ENCODE measurements at places on chromosomes 12 and 14. TPM values are rescaled to one million over a fixed set of nuclear protein-coding genes. Genes with fewer than 3 reads are reported as not detected.

The ZNF605 gene
- total RNA-seq: 18.1 TPM

The ANO4 gene
- total RNA-seq: 2.0 TPM

The FGF23 gene
- not detected for total RNA-seq

The KERA gene
- 0.26 TPM for total RNA-seq

The FSCB gene
- total RNA-seq: not detected

The KRT73 gene
- total RNA-seq: not detected

The CCDC175 gene
- total RNA-seq: not detected

The KCNK10 gene
- total RNA-seq: not detected

The USP44 gene
- 13.4 TPM for total RNA-seq

GRCh38 chr12:20189767-20190166, 178.6 kb upstream of the PDE3A start:
- no peaks in the 10 kb centered on the region for H3K4me1 ChIP-seq
- H3K27me3 ChIP-seq: no peaks in the 10 kb centered on the region
- H3K27ac ChIP-seq: no peak overlapping the region
- no peak for DNase-seq

- no peaks in the 10 kb centered on the region for H3K4me1 ChIP-seq
- no peak for DNase-seq
- H3K27me3 ChIP-seq: no peaks in the 10 kb centered on the region
- H3K36me3 ChIP-seq: no peaks in the 10 kb centered on the region
Observed at GRCh38 chr12:1436015-1436414, 158.4 kb downstream of the FBXL14 start.

DNA sequence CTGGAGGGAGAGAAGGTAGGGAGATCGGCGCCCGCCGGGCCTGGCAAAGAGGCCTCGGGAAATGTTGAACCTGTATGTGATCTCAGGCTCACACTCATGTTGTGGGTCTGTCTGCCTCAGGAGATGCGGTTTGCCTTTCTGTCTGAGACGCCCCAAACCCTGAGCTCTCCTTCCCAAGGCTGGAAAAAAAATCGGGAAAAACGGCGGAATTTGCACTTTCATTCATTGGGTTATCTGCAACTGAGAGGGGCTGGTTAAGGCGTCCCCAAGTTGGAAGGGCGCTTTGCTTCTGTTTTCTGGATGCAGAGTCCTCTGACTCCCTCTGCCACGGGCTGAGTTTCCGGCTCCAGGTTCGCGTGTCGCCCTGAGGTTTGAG, 5.0 kb upstream of the HOXC9 start:
- no peak overlapping the region for H3K4me3 ChIP-seq
- no peak for DNase-seq
- peaks cover 100% of the 10 kb centered on the region for H3K27me3 ChIP-seq
- H3K36me3 ChIP-seq: no peaks in the 10 kb centered on the region

DNA sequence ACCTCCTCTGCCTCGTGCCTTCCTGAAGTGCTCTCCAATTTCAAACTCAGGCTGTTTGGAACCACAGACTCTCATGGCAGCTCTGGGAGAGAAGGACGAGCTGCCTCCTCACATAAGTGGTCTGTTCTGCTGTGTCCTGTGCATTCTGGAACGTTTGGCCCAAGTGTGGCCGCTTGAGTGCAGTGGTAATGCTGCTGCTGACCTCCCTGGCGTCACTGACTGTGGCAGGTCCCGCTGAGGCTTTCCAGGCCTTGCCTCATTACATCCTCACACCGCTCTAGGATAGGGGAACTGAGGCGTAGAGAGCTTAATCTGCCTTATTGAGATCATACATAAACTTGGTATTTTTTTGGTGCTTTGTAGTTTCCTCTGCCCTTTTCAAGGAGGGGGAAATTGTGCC, 14.2 kb downstream of the CCDC92 start:
- DNase-seq: no peak
- H3K27me3 ChIP-seq: no peaks in the 10 kb centered on the region
- H3K27ac ChIP-seq: no peak overlapping the region
- no peak overlapping the region for H3K4me3 ChIP-seq

DNA sequence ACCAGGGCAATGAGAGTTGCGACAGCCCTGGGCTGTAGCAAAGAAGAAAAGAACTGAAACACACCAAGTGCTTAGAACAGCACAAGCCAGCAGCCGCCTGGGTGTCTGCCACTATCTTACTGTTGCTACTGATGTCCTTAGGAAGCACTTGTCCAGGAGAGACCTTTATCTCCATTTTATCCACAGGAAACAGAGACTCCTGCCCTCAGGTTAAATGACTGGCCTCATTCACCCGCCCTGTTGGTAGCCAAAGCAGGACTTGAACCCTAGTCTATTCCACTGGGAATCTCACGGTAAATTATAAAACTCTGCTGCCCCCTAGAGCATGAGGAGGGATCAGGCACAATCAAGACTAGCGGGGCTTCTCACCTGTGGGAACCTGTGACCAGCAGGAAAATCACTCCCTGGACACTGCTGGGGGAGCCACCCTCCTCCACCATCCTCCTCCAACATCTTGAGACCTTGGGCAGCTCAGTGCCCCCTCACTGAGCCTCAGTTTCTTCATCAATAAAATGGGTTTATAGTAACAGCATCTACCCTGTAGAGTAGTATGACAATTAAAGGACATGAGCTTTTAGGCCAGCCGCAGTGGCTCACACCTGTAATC, 20.5 kb upstream of the TESC start:
- no peak for DNase-seq
- H3K27me3 ChIP-seq: no peaks in the 10 kb centered on the region
- H3K27ac ChIP-seq: no peak overlapping the region
- H3K4me3 ChIP-seq: no peak overlapping the region

- no peaks in the 10 kb centered on the region for H3K27me3 ChIP-seq
- no peak for DNase-seq
- H3K27ac ChIP-seq: no peak overlapping the region
Observed at GRCh38 chr12:77343291-77343690, 277.9 kb upstream of the E2F7 start.

DNA sequence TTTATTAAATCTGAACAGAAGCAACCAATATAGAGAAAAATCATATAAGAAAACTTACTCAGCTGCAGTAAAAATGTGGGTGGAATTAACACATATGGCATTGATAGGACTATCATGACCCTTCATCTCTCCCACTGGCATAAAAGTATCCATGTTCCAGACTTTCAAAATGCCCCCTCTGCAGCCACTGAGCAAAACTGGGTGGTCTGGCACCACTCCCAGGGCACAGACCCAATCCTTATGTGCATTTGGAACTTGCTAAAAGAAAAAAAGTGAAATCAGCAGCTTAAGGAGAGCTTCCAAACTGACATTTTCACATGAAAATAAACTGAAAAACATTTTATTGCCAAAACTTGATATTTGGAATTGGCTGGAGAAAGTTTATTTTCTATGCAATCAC, 141.5 kb downstream of the KIF21A start:
- no peaks in the 10 kb centered on the region for H3K27me3 ChIP-seq
- DNase-seq: no peak
- H3K4me1 ChIP-seq: no peaks in the 10 kb centered on the region
- no peaks in the 10 kb centered on the region for H3K36me3 ChIP-seq
- H3K27ac ChIP-seq: no peak overlapping the region

DNA sequence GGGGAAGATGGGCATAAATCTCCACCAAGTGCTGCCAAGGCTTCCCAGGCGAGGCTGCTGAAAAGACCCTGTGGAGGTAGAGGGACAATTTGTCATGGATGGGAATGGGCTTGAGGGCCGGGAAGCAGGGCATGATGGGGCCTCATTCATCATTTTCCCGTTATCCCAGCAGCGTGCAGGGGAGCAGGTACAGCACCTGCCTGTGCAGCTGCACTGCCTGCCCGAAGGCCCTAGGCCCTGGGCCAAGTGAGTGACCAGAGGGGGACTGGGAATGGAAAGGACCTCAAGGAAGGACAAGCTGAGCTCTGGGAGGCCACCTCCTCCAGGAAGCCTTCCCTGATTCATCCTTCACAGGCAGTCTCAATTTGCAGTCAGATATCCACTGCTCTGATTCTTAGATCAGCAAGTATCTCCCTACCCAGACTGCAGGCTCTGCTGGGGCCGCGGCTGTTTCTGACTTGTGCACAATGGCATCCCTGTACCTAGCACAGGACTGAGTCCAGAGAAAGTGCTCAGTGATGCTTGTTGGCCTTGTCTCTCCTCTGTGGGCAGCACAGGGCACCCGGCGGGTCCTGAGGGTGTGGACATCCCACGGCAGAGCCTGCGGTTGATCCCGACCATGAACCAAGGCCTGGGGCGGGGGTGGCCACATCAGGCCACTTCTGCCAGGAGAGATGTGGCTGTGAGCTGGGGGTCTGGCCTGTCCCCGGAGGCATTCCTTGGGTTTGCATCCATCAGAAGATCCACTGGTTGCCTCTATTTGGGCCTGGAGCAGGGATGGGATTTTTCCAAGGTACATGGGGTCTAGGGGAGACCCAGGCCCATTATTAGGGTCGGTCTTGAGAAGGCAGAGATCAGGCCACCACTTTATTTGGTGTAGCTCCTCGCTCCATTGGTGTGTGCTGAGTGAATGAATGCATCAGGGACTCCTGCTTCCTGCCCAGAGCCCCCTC, 167.3 kb upstream of the RTL1 start:
- no peaks in the 10 kb centered on the region for H3K4me1 ChIP-seq
- H3K27ac ChIP-seq: no peak overlapping the region
- H3K27me3 ChIP-seq: peaks cover 72% of the 10 kb centered on the region
- DNase-seq: no peak
- H3K36me3 ChIP-seq: no peaks in the 10 kb centered on the region

DNA sequence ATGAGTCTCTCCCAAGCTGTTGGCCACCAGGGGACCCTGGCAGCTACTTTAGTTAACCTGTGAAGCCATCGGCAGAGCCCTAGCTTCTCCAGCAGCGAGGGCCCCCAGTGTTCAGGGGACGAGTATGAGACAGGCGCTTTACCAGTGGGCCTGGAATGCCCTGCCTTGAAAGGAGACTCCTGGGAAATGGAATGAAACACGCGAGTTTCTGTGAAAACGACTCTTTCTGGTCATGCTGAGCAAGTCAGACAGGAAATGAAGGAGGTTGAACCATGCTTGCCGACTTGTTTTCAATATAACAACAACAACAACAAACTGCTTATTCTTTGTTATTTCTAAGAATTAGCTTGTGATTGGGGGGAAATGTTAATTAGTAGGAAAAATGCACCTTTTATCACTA, 42.9 kb downstream of the SFSWAP start:
- peaks cover 93% of the 10 kb centered on the region for H3K36me3 ChIP-seq
- no peaks in the 10 kb centered on the region for H3K27me3 ChIP-seq
- no peaks in the 10 kb centered on the region for H3K4me1 ChIP-seq
- H3K4me3 ChIP-seq: no peak overlapping the region
- DNase-seq: no peak
- no peak overlapping the region for H3K27ac ChIP-seq

DNA sequence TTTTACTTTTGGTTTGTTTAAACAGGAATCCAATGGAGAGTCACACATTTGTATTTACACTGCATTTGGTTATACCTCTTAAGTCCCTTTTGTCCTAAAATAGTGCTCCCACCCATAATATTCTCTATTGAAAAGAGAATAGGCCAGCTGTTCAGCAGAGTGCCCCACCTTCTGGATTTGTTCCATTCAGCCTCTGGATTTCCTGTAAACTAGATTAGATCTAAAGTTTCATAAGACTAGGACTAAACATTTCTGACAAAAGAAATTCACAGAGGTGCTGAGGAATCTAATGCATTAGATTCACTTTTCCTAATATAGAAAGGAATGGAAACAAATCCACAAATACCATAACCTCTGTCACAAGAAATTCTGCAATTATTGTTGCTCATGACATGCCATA, 38.1 kb downstream of the GCH1 start:
- H3K4me3 ChIP-seq: no peak overlapping the region
- no peaks in the 10 kb centered on the region for H3K36me3 ChIP-seq
- peak overlapping the region; percentile 13 for H3K27ac ChIP-seq
- peaks cover 20% of the 10 kb centered on the region for H3K4me1 ChIP-seq
- no peak for DNase-seq

GRCh38 chr14:94558842-94559241, 2.4 kb upstream of the SERPINA4 start:
- H3K27me3 ChIP-seq: no peaks in the 10 kb centered on the region
- H3K36me3 ChIP-seq: no peaks in the 10 kb centered on the region
- H3K4me3 ChIP-seq: no peak overlapping the region
- no peaks in the 10 kb centered on the region for H3K4me1 ChIP-seq
- H3K27ac ChIP-seq: no peak overlapping the region
- DNase-seq: no peak

DNA sequence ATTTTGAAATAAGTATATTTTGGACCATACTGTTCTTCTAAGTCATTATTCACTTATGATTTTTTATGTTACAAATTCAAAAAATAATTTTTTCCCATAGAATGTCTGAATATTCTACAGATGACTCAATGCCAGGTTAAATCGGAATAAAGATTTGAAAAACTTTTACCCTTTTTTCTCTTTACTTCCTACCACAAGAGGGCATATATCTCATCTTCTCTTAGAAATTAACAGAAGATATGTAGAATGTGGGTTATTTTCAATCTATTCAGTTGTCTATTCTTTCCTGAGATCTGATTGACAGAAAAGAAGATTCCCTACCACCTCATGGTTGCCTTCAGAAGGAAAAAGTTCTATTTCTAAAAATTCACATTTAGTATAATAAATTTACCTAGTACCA, 53.0 kb upstream of the KITLG start:
- no peaks in the 10 kb centered on the region for H3K36me3 ChIP-seq
- no peak for DNase-seq
- H3K27me3 ChIP-seq: no peaks in the 10 kb centered on the region
- no peak overlapping the region for H3K27ac ChIP-seq
- H3K4me3 ChIP-seq: no peak overlapping the region

GRCh38 chr14:83172363-83172762, 1638.7 kb upstream of the SEL1L start:
- no peak overlapping the region for H3K4me3 ChIP-seq
- H3K27me3 ChIP-seq: no peaks in the 10 kb centered on the region
- H3K27ac ChIP-seq: no peak overlapping the region

DNA sequence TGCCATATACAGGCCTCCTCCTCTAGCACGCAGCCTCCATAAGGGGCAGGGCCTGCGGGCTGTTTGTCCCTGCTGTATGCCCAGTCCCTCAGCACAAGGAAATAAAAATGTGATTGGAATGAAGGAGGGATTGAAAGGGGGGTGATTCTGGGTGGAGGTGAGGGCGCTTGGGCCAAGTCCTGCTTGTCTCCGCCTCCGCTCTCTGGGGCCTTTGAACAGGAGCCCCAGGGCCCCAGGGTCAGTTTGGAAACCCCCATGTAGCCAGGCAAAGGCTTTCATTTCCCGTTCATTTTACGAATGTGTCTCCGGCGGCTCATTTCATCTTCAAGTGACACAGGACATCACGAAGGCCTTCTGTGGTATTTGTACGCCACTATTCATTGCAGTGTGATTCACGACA, 4.5 kb upstream of the CACNA2D4 start:
- no peaks in the 10 kb centered on the region for H3K36me3 ChIP-seq
- peaks cover 8% of the 10 kb centered on the region for H3K4me1 ChIP-seq
- H3K4me3 ChIP-seq: no peak overlapping the region
- H3K27ac ChIP-seq: no peak overlapping the region
